ENCODE measurements at places on chromosomes 11 and 22. TPM values are rescaled to one million over a fixed set of nuclear protein-coding genes. Genes with fewer than 3 reads are reported as not detected.

- DNase-seq: no peak
Measured at GRCh38 chr11:122617297-122617696, 38.2 kb upstream of the UBASH3B start.

GRCh38 chr22:44026630-44027511 lies 2.8 kb downstream of the PARVB start:
- DNase-seq: no peak

GRCh38 chr22:49824936-49825335 lies 2.7 kb downstream of the BRD1 start:
- DNase-seq: no peak

GRCh38 chr22:35960854-35961253 lies 67.8 kb downstream of the RBFOX2 start:
- no peak for DNase-seq

DNA sequence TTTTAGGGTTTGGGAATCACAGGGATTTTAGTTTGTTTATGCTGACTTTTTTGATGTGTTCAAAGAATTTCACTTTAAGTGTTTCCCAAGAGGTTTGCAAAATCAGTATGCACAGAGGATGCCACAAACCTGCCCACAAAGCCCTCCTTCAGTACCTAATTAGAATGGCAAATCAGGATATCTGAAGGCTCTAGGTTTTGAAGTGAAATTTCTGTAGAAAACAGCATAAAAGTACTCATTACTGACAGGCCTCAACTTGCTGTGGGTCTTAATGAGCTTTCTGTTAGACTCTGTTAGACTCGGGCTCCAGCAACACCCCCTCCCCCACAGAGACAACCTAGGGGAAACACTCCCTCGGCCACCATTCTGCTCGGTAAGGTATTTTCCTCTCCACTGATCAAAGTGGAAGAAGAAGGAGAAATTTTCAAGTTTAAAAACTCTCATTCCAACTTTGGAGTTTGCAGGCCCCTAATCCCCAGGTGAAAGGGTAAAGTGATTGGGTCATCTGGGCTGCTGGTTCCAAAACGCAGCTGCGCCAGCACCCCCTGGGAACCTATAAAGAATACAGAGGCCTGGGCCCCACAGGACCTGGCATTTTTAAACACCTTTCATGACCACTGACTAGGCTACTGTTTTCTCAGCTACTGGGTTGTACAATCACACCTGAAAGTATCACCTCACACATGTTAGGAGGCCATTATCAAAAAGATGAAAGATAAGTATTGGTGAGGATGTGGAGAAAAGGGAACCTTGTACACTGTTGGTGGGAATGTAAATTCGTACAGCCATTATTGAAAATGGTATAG lies 67.5 kb downstream of the PLEKHA7 start:
- peak; percentile 46 for DNase-seq

- no peak for DNase-seq
Measured at GRCh38 chr11:27718863-27719545, 18.7 kb upstream of the BDNF start.

DNA sequence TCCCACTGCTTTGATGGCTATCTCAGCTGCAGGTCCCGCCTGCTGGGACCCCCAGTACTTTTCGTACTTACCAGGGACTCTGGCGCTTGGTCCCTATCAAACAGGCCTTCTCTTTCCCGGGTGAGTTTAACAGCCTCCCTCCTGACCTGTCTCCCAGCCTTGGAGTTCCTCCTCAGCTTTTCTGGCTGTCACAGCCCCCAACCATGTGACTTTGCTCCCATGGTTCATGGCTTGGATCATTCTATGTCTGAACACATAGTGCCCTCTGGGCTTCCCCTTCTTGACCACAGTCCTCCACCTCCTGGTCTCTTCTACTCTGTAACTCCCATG lies 56.9 kb downstream of the PARVA start:
- no peak for DNase-seq

Gene C1QTNF4
- 6.1 TPM for polyA plus RNA-seq
